Aorta (tissue), 5 donors: ENCODE measurements at places on chromosomes 6 and 20.

DNA sequence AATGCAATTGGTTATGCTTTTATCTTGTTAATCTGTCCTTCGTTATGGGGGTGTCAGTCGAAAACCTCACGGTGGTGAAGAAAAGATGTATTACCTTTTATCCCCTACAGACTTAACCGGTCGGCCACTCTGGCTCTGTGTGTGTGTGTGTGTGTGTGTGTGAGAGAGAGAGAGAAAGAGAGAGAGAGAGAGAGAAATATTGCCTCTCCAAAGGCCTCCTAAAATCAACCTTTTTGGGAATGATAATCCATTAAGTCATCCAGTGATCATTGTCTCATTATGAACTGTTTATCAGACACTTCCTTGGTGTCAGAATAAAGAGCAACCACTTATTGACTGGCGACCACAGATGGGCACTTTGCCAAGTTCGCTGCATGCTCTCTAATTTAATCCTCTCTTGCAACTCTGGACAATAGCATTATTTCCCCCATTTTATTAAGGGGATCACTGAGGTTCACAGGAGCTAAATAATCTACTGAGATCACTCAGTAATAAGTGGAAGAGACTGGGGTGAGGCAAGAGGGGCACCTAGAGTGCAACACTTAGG lies 30.7 kb downstream of the SLC35D3 start:
- no peak for DNase-seq

DNA sequence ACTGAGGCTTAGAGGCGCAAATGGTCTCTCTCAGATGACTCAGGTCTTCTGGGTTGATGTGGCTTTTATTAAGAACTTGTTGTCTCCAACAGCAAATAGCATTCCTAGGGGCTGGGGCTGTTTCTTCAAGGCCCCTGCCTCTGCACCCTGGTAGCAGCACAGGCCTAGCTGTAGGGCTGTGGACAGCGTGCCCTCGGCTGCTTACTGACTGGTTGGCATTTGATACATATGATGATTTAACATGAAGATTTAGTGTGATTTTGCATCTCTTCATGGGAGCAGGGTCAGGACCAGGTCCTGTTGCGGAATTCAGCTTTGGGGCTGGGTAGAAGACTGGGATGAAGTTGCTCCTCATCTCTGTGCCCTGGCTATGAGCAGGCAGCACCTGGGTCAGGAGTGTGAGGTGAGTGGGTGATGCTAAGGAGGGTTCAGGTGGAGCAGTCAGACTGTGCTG lies 24.3 kb upstream of the IER3 start:
- DNase-seq, result peak; percentile 67

DNA sequence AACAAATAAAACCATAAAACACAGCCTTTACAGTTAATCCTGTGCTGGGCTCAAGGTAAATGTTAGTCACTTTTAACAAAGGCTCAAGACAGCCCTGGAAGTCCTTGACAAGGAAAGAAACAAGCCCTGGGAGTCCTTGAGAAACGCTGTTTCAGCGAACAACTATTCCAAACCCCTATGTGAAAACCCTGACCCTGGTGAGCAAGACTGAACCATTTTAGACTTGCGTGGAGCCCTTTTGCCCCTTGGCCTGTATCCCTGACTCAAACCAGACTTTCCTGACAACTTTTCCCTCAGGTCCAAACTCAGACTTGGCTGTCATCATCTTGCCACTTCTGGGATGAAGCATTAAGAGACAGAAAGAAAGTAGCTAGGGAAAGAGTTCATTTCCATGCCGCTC lies 180.4 kb downstream of the AIG1 start:
- DNase-seq, result no peak

DNA sequence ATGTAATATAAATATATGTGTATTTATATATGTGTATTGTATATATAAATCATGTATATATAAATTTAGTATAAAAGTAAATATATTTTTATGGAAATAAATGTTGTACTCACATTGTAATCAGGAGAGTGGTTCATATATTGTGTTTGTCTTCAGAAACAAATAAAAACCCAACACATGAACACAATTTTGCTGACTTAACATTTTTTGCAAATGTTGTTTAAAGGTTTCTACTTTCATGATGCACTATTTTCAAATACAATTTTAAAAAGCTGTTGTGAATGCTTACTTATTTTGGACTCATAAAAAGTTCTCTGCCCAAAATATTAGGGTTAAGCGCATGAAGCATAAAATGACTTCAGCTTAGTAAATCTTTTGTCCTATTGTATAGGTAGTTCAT lies 24.0 kb upstream of the PHF3 start:
- no peak for DNase-seq

DNA sequence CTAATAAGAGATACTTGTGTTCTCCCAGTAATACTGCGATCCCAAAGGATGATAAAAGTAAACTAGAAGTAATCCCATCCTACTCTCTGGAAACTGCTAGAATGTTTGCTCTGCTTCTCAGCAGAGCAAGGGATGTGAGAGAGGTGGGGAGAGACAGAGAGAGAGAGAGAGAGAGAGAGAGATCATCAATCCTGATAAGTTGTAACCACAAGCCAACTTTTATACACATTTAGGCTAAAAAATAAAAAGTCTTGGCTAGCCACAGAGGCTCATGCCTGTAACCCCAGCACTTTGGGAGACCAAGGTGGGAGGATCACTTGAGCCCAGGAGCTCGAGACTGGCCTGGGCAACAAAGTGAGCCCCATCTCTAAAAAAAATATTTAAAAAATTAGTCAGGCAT lies 16.0 kb upstream of the TRIM38 start:
- DNase-seq, result no peak

DNA sequence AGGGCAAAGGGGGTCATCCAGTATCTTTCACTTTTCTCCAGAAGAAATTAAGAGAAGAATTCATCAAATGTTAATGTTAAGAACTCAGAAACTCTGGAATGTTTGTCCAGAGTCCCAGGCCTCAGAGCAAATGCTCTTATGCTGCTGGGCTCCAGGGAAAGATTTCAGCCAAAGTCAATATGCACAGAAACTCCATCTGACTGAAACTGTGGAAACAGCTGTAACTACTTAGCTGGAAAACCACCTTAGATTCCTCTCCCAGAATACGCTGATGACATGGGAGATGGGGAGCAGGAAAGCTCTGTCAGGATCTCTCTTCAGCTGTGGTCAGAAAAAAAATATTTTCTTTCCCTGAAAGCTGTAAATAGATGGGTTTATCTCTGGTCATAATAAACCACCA lies 559.6 kb downstream of the RFPL4B start:
- no peak for DNase-seq

DNA sequence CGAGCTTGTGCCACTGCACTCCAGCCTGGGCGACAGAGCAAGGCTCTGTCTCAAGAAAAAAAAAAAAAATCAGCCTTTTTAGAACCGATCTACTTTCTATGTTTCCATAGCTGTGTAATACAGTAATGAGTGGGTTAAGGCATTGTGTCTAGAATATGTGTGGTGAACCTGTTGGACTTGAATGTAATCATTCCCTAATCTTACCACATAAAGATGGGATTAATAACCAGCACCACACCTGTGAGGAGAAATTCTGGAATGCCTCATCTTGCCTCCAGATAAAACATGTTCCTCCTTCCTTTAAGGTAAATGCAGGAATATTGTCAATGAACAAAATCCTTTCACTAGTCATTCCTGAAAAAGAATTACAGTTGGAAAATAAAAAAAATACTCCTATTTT lies 43.7 kb downstream of the MAPK14 start:
- DNase-seq, result no peak
